Purkinje cell (primary cell): ENCODE measurements at places on chromosomes 2 and 18. TPM values are rescaled to one million over a fixed set of nuclear protein-coding genes. Genes with fewer than 3 reads are reported as not detected.

The BOLL gene
- polyA plus RNA-seq = 0.46 and 1.8 TPM in 2 replicates

The NPHP1 gene
- 6.0 and 13.1 TPM in 2 replicates for polyA plus RNA-seq

The GTF2A1L gene
- polyA plus RNA-seq = not detected in 2 replicates

The KLHL14 gene
- 0.20 TPM in 1 of 2 replicates, not detected in the other for polyA plus RNA-seq

The DARS1 gene
- 130 and 160 TPM in 2 replicates for polyA plus RNA-seq

The POLR1B gene
- 4.4 and 12.1 TPM in 2 replicates for polyA plus RNA-seq

The TACR1 gene
- 0.47 and 0.99 TPM in 2 replicates for polyA plus RNA-seq

The POTEC gene
- not detected in 2 replicates for polyA plus RNA-seq

The C2orf15 gene
- 1.5 and 4.8 TPM in 2 replicates for polyA plus RNA-seq
